ENCODE measurements at places on chromosomes 1 and 21.

GRCh38 chr1:66788231-66788939, 12.7 kb downstream of the INSL5 start:
- DNase-seq = no peak

GRCh38 chr1:245671966-245672767, 517.4 kb downstream of the KIF26B start:
- no peak for DNase-seq

DNA sequence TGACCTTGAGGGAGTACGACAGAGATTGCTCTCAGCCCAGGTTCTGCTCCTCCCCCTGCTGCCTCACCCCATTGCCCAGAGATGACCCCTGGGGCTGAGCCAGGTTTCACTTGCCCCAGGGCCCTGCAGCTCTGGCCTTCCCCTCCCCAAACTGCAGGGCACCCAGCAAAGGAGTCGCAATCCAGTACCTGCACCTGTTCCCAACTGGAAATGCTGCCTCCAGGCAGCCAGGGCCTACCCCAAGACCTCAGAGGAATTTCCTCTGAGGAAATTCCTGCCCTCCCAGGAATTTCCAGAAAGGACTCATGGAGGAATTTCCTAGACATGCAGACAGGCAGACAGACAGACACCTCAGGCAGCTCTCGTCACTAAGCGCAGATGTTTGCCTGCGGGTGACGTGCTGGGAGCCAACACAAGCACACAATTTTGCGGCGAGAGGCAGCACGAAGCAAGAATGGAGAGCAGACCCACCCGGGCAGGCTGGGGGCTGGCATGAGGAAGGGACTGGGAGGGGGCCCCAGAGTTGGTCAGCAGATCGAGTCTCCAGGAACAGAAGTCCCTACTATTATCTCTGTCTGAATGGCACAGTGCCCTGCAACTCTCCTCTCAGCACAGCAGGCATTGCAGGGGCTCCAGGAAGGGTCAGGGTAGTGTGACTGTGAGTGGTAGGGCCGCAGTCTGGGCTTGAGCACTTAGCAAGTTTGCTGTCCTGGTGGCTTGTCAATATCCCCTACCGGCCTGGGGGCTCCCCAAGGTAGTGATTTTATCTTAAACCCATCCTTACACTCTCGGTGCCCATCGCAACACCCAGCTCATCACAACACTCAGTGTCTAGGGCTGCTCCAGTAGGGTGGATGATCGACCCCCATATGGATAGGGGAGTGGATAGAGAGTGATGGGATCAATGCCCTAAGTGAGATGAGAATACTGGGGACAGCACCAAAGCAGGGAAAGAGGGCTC, 2.9 kb upstream of the EFNA1 start:
- DNase-seq = no peak

- no peak for DNase-seq
Observed at GRCh38 chr21:25994758-25995163, 175.8 kb downstream of the APP start.

DNA sequence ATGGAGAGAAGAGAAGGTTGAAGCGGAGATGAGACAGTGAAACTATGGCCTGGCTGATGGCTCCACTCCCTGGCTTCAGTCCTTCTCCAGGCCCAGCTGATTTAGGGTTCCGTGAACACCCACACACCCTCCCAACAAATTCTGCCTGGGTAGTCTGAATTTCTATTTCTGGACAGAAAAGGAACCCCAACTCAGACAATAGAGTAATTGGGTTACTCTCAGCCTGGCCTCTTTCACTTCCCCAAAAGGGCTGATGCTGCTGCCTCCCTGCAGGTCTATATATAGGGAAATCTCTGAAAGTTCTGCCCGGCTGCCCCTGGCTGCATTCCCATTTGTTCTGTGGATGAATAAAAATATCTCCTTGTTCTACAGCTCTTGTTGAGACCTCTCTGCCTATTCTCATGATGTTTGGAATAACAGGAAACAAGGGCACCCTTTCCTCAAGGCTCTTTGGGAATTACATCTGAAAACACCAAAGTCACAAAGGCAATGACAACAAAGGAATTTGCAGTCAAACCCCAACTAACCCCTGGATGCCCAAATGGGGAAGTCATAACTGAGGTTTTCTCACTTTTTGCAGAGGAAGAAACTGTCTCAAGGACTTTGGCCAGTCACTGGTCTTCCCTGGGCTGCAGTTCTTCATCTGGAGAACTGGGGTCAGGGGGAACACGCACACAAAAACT, 11.4 kb upstream of the ZSCAN20 start:
- DNase-seq = no peak

GRCh38 chr1:221286399-221286798, 407.2 kb downstream of the HLX start:
- no peak for DNase-seq

- DNase-seq = no peak
Observed at GRCh38 chr21:30847627-30848500, 18.3 kb upstream of the KRTAP7-1 start.

DNA sequence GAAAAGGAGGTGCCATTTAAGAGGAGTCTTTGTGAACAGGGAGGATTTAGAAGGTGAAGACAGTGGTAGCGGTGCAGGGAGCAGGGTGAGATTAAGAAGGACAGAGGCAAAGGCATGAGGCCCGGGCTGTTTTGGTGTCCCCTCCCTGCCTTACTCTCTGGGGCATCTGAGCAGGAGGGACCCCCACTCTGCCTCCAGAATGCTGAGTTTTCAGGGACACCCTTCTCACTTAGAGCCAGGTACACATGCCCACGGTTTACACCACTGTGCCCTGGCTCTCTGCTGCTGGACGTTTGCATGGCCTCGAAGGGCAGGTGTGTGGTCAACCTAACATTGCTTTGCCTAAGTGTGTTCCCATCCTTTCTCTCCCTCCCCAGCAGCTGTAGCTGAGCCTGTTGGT, 20.5 kb upstream of the PARP1 start:
- DNase-seq = no peak

DNA sequence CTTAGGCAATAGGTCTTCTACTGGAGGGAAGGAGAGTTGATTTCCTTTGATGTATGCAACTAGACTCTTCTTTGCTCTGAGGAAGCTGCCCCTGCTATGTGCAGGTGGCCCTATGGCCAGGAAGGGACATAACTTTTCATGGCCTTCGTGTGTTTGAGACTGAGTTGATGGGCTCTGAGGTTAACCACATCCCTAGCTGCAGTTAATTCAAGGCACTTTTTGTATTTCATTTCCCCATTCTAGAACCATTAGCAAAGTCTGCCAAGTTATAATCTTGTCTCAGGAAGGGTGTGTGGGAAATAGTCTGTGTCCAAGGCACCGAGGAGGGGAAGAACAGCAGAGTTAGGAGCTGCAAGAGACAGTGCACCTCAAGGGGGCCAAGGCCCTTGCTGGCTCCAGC, 2.5 kb downstream of the FCRL4 start:
- no peak for DNase-seq

DNA sequence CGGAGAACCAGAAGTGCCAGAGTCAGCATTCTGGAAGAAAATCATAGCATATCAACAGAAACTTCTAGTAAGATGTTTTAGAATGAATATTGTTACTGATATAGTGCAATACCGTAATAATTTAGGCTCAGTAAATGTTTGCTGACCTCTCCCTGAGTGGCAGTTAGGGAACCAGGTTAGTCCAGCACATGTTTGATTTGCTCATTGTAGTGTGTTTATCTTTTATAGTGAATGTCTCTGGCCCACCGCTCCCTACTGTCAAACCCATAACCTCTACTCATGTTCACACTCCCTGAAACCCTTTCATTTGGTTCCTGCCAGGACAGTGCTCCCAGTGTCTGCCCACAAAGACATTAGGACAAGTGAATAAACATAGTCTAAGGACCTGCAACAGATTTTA, 102.7 kb downstream of the ZP4 start:
- DNase-seq = no peak

DNA sequence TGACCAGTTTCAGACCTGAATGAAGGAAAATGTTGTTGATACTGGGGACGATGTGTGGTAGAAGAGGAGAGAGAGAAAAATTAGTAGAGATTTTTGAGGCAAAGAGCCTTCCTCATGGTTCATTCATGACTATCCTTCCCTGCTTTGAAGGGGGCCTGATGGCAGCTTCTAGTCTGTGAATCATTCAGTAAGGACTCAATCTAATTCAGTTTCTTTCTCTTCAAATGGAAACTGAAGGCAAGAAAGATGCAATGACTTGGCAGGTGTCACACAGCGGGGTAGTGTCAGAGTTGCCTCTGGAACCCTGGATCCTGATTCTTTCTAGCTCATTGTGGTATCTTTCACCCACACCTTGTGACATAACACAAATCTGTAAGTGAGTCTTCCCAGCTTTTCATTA, 14.9 kb upstream of the CD5L start:
- no peak for DNase-seq

- no peak for DNase-seq
Observed at GRCh38 chr1:97570691-97571090, 350.1 kb downstream of the DPYD start.

GRCh38 chr1:196305216-196305615, 303.0 kb downstream of the KCNT2 start:
- no peak for DNase-seq

- no peak for DNase-seq
Observed at GRCh38 chr1:151371370-151372057, 991 bp downstream of the SELENBP1 start.

DNA sequence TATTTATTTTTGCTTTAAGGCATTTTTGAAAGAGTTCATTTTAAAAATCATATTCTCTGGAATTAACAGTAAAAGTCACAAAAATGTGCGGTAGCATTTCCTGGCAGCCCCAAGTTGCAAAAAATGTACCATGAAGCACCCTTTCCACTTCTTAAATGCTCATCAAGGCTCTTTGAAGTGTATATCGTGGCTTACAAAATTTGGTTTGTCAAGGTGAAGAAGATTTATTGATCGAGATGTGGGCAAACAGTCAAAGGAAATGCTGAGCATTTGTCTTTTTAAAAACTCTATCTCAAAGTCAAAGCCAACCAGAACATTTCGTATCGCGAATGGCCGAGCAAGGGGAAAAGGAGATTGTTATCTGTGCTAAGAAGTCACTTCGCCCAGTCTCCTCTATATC, 277.5 kb upstream of the KAZN start:
- DNase-seq = no peak

DNA sequence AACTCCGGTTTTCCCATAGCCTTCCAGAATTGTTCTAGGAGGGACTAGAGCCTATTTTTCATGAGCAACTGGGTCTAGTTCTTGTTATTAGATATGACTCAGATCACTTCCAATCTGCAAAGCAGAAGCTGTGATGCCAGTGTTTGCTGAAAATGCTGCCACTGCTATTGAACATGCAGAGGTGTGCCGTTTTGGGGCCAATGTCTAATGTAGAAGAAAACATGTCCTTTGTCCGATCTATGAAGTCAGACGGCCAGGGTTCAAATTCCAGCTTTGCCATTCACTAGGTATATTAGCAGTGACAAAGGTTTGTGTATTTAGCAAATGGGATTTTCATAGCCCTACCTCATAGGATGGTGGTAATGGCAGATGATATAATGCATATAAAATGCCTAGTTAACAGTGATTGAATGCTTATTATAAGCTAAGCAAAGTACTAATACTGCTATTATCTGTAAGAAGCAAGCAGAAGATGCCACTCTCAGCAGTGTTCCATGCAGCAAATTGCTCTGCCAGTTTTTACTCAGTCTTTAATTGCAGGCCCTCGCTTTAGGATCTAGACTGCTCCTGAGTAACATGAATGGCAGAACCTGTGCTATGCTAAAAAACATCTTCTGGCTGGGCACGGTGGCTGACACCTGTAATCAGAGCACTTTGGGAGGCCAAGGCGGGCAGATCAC, 40.1 kb upstream of the CXADR start:
- DNase-seq = no peak

DNA sequence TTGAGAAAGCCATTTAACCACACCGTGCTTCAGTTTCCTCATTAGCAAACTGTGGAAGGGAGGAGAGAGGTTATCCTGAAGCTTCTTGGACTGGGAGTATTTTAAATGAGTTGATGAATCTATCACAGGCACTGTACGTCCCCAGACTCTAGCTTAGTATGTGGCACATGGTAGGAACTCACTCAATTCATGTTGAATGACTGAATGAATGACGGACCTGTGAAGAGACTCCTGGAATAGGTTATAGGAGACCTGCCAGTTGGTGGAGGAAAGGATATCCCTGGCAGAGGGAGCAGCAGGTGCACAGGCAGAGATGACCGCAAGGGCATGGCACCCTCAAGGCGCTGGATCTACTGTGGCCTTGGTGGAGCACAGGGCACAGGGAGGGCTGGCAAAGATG, 118.5 kb downstream of the HMGB4 start:
- no peak for DNase-seq

DNA sequence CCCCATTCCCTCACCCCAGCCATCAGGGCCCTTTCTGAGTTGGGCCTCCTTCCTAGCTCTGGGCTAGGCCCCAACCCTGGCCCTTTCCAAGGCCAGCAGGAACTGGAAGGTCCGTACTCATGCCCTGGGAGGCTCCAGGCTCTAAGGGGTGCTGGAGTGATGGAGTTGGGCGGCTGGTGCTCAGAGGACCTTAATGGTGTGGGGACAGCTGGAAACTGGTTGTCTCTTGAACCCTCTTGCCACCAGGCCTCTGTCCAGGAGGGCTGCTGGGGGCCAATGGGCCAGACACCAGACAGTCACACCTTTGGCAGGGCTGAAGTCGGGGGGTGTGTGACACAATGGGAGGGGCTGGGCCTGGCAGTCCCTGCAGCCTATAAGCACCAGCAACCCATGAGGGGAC, 9.2 kb upstream of the PADI1 start:
- no peak for DNase-seq

GRCh38 chr21:31530364-31530763, 129.1 kb upstream of the SOD1 start:
- DNase-seq = no peak

DNA sequence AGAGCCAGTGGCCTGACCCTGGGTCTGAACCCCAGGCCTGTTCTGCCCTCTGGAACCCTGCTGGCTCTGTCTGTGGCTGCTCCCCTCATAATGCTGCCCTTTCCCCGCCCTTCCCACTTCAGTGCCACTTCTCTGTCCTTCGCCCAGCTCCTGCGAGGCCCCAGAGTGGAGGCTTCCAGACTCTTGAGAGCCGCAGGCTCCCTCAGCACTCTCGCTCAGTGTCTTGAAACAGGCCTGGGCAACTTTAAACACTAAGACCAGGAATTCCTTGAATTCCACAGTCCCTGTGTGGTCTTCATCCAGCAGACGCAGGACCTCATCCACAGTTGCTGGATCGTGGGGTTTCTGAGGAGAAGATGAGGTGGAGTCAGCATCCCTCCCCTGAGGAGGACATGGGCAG, 3.5 kb downstream of the CRNN start:
- DNase-seq = no peak

DNA sequence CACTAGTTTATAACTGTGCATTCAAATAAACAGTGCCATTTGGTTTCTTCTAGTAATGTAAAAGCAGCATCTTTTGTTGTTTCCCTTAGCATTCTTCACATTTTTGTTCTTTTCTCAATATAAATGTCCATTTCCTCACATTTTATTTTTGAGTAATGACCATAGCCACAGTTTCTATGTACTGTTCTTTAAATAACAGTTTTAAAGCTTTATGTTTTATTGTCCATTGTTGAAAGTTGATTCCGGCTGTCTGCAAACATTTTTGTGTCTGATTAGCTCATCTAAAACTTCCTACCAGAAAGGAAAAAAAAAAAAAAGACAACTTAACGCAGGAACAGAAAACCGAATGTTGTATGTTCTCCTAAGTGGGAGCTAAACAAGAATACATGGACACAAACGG, 139.7 kb downstream of the MAGI3 start:
- no peak for DNase-seq
